ENCODE measurements at places on chromosomes 11 and 22.

GRCh38 chr11:12043959-12044791, 35.7 kb upstream of the DKK3 start:
- DNase-seq = peak; percentile 36

GRCh38 chr11:95327273-95327948, 96.4 kb upstream of the SESN3 start:
- DNase-seq = no peak

DNA sequence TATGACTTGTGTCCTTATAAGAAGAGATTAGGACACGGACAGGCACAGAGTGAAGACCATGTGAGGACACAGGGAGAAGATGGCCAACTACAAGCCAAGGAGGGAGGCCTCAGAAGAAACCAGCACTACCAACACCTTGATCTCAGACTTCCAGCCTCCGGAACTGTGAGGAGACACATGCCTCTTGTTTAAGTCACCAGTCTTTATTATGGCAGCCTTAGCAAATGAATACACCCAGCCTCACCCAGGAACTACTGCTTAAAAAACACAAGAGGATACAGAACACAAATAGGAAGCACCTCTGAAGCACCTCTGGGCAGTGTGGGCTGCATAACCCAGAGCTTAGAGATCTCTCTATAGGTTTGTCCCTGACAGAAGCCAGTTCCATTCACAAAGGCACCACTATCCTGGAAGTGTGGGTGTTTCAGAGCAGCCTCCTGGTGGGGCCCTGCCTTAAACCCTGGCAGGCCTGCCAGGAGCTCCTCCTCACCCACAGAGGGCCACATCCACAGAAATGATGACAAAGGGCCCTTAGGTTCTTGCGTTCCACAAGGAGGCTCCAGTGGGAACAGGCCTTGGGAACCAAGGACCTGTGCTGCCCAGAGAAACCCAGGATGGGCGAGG, 58.8 kb downstream of the CHRDL2 start:
- no peak for DNase-seq

GRCh38 chr22:29255064-29255621, 12.6 kb downstream of the RHBDD3 start:
- DNase-seq = no peak

GRCh38 chr11:31968461-31969358, 122.2 kb upstream of the RCN1 start:
- DNase-seq = no peak

GRCh38 chr11:85680897-85681296, 5.1 kb downstream of the CCDC89 start:
- DNase-seq = no peak

Measured in activated T-helper 9 cell treated with anti-CD3 and anti-CD28 coated beads, Interleukin-2, amount 50 U/mL, for 16 hours (primary cell).